ENCODE measurements at places on chromosomes 2 and 18.

DNA sequence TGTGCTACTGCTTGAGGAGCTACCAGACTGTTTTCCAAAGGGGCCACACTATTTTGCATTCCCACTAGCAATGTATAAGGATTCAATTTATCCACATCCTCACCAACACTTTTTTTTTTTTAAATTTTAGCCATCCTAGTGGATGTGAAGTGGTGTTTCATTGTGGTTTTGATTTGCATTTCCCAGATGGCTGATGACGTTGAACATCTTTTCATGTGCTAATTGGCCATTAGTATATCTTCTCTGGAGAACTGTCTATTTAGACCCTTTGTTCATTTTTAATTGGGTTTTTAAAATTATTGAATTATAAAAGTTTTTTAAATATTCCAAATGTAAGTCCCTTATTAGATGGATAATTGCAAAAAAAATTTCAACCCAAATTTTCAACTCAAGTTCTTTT lies 121.1 kb downstream of the MAPK4 start:
- DNase-seq, result no peak

DNA sequence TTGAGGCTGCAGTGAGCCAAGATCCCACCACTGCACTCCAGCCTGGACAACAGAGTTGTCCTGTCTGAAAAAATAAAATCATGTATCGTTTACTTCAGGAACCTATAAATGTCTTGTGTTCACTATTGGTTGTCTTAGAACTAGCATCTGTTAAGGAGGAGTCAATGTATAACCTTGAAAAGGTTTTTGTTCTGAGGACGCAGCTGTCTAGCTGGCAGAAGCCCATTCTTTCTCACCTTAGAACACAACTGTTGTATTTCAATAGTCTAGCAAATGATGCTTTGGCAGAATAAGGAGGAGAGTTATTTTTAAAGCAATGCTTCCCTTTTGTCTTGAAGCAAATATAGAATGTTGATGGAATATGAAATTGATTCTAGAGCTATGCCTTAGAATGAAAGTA lies 21.1 kb downstream of the EPB41L5 start:
- no peak for DNase-seq

GRCh38 chr18:68803356-68803755 lies 5.5 kb downstream of the CCDC102B start:
- DNase-seq, result no peak

DNA sequence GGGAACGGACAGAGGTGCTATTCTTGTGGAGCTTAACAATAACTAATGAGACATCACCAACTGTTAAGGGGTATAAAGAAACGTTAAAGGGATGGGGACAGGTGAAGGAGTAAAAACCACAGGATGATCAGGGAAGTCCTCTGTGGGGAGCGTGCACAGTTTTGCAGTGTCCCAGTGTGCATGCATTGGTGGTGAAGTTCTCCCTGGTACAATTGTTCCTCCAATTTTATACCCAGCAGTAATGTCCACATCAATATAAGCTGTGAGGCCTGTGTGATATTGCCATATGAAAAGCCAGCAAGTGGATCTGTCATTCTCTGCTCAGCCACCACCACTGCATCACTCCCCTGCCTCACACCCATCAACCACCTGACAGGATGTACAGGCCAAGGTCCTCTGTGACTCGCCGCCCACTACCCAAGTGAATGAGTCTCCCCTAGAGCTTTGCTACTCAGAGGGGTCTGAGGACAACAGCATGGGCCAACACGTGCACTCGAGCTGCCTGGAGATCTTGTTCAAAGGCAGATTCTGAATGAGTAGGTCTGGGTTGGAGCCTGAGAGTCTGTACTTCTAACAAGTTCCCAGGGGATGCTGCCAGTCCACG lies 4.6 kb downstream of the MLPH start:
- no peak for DNase-seq

DNA sequence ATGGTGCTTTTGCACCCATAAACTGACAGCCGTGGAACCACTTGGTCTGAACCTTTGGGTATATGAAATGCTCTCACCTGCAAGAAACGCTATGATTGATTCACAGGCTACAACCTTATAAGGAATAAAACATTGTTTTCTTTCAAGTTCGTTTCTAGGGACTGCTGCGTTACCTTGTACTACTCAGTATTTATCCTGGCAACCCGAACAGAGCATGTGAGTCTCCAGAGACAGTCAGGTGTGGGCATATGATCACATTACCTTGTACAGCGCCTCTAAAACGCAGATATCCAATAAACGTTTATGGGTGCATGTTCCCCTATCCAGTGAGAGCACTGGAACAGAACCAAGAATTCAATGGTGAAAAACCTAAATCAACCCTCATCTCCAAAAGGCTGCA lies 1.7 kb downstream of the CCBE1 start:
- no peak for DNase-seq

GRCh38 chr2:221518935-221519625 lies 53.0 kb downstream of the EPHA4 start:
- no peak for DNase-seq

DNA sequence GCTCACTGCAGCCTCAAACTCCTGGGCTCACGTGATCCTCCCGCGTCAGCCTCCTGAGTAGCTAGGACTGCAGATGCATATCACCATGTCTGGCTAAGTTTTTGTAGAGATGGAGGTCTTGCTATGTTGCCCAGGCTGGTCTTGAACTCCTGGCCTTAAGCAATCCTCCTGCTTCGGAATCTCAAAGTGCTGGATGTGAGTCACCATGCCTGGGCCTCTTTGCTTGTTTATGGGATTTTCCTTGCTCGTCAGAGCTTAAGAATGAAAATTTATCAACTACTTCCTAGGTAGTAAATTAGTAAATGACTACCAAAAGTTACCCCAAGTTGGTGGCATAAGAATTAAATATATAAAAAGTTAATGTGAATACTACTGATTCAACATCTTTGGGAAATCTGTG lies 51.0 kb downstream of the ACTR3 start:
- DNase-seq, result no peak

DNA sequence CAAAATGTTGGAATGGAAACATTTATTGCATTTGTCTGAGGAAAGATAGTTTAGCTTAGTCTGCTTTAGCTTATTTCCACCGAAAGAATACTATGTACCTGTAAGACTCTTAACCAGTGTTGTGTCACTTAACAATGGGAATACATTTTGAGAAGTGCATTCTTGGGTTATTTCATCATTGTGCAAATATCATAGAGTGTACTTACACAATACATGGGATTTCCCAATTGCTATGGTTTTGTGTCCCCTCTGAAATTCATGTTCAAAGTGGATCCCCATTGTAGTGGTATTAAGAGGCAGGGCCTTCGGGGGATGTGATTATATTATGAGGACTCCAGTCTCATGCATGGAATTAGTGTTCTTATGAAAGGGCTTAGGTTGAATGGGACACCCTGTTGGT lies 249.4 kb upstream of the UBE2E3 start:
- no peak for DNase-seq

GRCh38 chr2:129759472-129760010 lies 219.9 kb upstream of the RAB6C start:
- DNase-seq, result no peak

GRCh38 chr2:54553775-54554174 lies 97.6 kb downstream of the SPTBN1 start:
- no peak for DNase-seq

- no peak for DNase-seq
Observed at GRCh38 chr2:240581811-240582210, 4.7 kb upstream of the CAPN10 start.

- DNase-seq, result no peak
Observed at GRCh38 chr2:240517342-240517741, 40.4 kb downstream of the ANKMY1 start.

GRCh38 chr2:62550461-62550860 lies 44.5 kb upstream of the TMEM17 start:
- DNase-seq, result no peak

DNA sequence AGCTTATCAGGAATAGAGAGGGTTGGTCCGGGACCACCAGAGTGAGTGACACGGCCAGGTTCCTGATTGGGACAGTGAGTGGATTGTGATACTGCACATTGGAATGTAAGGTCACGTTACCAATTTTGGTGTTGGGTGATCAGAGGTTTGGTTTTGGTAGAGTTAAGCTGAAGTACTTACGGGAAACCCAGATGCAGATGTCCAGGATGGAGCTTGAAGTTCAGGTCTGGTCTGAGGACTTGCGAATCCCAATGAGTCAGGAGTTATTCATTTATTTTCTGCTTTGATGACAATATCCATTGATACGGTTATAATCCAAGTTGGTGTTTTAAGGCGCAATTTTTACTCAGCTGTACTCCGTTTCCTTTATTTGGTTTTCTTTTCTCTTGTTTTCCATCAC lies 273.6 kb downstream of the ALPK2 start:
- no peak for DNase-seq

DNA sequence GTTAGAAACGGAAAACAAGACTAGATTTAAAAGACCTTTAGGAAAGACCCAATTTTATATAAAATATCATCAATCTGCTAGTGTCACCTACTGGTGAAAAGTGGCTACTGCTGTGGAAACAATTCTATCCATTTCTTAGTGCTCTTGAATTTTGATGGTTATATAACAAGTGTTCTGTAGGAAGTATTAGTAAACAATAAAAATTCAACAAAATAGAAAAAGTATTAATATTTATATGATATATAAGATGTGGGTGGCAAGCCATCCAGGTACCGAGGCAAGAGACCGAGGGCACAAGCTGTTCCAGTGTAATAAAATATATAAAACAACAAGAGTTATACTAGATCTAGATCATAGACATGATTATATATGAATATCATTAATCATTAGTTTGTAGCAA lies 6.2 kb upstream of the TMEM87B start:
- no peak for DNase-seq

DNA sequence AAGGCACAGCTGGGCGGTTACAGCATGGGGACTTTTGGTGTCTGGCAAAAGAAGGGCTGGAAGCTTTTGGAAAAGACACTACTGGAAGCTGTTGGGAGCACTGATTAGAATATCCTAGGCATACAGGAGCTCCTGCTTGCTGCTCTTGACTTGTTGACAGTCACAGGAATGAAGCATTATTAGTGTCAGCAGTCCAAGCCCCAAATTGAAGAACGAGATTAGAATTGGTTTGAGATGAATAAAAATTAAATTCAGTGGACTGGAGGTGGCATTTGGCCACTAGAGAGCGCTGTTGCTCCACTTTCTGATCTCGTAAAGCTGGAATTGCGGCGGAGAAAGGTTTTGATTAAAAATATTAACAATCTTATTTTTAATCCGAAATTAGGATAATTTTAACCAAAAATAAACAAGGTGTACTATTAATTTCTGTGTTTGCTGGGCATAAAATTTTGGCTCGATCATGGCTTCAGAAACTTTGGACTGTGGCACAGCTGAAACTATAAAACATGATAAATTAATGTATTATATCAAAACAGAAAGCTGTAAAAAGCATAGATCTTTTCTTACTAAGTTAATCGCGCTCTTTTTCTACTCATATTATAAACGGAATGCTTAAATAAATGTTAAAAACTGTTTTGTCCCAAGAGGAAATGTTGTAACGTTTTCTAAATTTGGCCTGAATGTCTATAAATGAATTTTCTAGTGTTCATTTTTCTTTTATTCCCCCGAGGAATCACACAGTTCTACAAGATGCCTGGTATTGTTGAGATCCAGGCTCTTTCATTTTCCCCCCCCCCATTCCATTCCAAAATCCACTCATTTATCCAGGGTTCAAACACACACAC lies 2.4 kb upstream of the HOXD8 start:
- peak; percentile 74 for DNase-seq

GRCh38 chr18:48909721-48910120 lies 41.0 kb downstream of the SMAD7 start:
- DNase-seq, result no peak

DNA sequence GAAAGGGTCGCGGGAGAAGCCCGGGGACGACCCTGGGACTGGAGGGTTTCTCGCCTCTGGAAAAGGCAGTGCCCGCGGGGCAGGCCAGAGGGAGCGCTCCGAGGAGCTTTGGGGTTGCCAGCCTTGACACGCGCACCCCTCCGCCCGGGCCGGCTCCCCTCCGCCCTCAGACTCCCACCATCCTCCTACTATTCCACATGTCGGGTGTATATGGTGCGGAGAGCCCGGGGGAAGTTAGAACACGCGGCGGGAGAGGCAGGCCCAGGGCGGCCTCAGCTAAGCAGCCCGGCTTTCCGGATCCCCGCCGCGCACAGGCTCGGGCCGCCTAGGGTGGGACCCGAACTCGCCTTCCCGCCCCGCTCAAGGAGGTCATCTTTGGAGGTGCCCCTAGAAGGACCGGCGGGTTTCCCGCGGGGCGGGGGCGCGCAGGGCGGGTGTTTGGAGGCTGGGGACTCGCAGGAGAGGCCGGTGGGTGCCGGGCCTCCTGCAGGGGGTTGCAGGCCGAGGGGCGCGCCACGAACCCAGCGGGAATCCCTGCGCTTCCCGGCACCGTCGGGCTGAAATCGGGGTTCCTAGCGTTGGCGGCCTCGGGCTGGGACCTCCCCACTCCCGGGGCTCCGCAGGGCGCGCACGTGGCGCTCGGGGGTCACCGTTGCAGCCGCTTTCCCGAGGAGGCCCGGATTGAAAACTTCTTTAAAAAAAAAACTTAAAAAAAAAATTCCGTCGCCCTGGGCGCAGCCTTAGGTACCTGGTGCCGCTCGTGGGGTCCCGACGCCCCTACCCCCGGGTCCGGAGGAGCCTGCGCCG lies 3.7 kb downstream of the NFATC1 start:
- DNase-seq, result no peak

DNA sequence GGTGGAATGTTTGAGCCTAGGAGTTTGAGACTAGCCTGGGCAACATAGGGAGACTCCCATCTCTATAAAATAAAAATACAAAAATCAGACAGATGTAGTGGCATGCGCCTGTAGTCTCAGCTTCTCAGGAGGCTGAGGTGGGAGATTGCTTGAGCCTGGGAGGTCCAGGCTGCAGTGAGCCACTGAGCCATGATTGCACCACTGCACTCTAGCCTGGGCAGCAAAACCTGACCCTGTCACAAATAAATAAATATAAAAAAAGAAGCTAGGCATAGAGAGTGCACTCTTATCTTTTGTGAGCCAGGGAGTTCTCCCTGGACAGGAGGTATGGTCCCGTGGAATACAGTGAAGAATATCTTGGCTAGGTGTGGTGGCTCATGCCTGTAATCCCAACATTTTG lies 11.0 kb upstream of the KYNU start:
- no peak for DNase-seq

- DNase-seq, result no peak
Observed at GRCh38 chr2:42195559-42195958, 26.4 kb downstream of the EML4 start.

- no peak for DNase-seq
Observed at GRCh38 chr2:184444623-184445223, 153.6 kb upstream of the ZNF804A start.
